Lower leg skin (tissue), 4 donors: ENCODE measurements at places on chromosomes 3 and 15. TPM values are rescaled to one million over a fixed set of nuclear protein-coding genes. Genes with fewer than 3 reads are reported as not detected.

DNA sequence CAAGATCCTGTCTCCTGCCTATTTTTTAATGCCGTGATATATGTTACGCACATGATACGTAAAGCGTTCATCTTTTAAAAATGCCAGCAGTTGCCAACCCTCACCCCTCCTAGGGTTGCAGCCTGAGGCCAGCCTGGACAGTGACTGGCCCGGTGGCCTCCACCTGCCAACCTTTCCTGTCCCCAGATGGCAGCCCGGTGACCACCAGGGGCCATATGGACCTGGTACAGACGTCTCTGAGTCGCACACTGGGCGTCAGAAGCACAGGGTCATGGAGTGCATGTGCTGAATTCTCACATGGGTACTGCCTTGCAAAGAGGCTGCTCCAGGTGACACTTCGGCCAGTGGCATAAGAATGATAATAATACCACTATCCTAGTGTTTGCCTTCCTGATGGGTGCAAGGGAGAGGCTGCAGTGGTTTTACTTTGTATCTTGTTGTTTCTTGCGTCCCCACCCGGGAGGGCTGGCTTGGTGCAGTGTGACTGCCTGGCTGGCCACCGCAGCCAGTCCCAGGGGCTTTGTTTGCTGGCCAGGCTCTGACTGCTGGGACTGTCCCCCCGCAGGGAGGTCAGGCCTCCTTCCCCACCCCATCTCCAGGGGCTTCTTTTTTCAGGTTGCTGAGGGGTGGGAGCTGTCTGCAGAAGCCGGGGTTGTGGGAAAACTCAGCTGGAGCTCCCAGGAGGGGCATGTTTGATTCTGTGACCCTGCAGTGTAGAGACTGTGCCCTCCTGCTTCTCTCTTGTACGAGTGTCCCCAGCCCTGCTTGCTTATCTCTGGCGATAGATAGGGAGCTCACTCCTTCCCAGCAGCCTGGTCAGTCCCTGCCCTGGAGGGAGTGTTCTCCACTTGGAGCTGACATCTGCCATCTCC lies 16.9 kb downstream of the FBLN2 start:
- DNase-seq: no peak

GRCh38 chr3:99714146-99714545 lies 75.8 kb downstream of the COL8A1 start:
- no peak for DNase-seq

Gene PYGO1
- 1.8 TPM for total RNA-seq

DNA sequence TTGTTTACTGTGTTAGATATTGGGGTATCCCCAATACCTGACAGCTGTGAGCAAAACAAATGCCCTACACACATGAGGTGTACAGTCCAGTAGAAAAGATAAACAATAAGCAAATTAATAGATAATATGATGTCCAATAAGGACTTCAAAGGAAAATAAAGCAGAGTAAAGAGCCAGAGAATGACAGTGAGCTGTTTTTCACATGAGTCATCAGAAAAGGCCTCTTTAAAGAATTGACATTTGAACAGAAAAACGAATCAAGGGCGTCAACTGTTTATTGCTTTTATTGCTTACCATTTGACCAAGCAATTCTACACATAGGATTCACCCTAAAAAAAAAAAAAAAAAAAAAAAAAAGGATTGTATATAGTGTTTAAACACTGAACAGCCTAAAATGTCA lies 96.6 kb upstream of the FLNB start:
- no peak for DNase-seq

- peak; percentile 92 for DNase-seq
These were observed 99.2 kb upstream of the TRPM1 start for GRCh38 chr15:31200735-31201151.

Gene GOLGA6B
- total RNA-seq: not detected

GRCh38 chr15:72487070-72487797 lies 13.1 kb downstream of the ARIH1 start:
- no peak for DNase-seq

Gene PRICKLE2
- 10.2 TPM for total RNA-seq

DNA sequence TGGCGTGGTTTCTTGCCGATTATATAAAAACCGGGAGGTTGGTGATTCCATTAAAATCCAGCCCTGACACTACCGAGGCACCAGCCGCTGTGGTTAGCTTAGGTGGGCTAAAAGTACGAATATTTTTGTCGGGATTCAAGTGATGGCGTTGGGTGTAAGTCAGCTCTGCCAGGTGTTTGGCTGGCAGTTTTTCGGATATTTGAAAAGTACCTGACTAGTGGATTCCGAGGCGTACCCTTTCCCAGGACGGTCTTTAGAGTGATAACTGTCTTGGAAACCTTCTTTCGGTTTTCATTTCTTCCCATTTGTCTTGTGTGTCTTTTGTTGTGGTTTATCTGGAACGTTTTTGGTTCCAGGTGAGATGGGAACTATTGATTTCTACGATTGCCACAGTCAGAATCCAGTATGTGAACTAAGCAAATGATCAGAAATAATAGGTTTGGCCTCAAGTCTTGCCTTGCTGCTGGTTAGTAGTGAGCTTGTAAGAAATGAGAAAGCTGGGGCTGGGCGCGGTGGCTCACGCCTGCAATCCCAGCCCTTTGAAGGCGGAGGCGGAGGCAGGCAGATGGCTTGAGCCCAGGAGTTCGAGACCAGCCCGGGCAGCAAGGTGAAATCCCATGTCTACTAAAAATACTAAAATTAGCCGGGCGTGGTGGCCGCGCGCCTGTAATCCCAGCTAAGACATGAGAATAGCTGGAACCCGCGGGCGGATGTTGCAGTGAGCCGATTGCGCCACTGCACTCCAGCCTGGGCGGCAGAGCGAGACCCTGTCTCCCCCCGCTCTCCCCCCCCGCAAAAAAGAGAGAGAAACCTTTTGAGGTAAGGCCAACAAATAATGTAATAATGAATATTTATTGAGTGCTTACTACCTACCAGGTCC lies 1.4 kb downstream of the FYTTD1 start:
- DNase-seq: peak; percentile 95

- DNase-seq: no peak
These were observed 89.1 kb downstream of the LIPC start for GRCh38 chr15:58520936-58521292.

- DNase-seq: no peak
These were observed 503.4 kb upstream of the CBLB start for GRCh38 chr3:106371971-106372805.

DNA sequence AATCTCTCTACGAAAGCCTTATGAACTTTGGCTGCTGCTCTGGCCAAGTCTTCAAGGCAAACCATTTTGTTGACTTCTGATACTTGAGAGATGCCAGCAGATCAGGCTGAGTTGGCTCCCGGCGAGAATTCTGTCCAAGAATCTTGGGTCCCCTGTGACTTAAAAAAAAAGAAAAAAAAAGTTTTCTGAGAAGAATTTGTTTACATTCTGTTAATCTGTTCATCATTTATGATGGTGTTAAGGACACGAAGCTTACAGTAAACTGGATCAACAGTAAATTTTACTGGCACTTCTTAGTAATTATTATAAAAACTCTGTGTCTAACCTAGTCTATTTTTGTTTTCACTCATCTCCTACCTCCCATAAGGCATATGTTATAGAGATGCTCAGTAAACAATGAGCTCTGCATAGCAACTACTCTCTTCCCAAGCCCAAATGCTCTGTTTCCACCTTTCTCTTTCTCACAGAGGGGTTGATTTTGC lies 320.9 kb upstream of the RASGRP1 start:
- no peak for DNase-seq

Gene NPAP1
- total RNA-seq: not detected

Gene CYP8B1
- not detected for total RNA-seq

GRCh38 chr15:68042156-68042854 lies 11.8 kb upstream of the PIAS1 start:
- DNase-seq: no peak

GRCh38 chr3:31086148-31086547 lies 191.7 kb upstream of the GADL1 start:
- no peak for DNase-seq

Gene ALDH1A2
- 6.0 TPM for total RNA-seq

DNA sequence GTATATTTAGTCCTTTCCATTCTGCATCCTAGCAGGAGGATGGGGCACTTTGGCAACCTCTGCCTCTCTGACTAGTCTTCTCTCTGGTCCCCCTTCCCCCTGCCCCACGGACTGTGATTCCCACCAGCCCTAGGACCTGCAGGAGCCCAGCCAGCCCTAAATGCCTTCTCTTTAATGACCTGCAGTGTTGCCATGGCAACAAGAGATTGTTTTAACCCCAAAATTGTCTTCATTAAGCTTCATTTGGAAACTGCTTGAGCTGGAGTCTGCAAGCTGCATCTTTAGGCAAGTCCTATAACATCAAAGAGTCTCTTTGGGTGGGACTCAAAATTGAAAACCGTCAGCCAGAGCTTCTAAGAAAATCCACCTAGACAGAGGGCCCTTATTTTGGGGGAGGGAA lies 59.7 kb upstream of the ANKRD34C start:
- no peak for DNase-seq

Gene CHST13
- total RNA-seq: not detected

GRCh38 chr3:37135561-37135960 lies 38.8 kb downstream of the LRRFIP2 start:
- DNase-seq: no peak
